ENCODE measurements at places on chromosomes 6 and 20.

- DNase-seq = no peak
Observed at GRCh38 chr6:64685401-64685800, 1021.6 kb downstream of the EYS start.

GRCh38 chr20:4320291-4320690 lies 304.9 kb upstream of the RNF24 start:
- DNase-seq = no peak

GRCh38 chr20:13142143-13142542 lies 78.9 kb upstream of the ISM1 start:
- no peak for DNase-seq

DNA sequence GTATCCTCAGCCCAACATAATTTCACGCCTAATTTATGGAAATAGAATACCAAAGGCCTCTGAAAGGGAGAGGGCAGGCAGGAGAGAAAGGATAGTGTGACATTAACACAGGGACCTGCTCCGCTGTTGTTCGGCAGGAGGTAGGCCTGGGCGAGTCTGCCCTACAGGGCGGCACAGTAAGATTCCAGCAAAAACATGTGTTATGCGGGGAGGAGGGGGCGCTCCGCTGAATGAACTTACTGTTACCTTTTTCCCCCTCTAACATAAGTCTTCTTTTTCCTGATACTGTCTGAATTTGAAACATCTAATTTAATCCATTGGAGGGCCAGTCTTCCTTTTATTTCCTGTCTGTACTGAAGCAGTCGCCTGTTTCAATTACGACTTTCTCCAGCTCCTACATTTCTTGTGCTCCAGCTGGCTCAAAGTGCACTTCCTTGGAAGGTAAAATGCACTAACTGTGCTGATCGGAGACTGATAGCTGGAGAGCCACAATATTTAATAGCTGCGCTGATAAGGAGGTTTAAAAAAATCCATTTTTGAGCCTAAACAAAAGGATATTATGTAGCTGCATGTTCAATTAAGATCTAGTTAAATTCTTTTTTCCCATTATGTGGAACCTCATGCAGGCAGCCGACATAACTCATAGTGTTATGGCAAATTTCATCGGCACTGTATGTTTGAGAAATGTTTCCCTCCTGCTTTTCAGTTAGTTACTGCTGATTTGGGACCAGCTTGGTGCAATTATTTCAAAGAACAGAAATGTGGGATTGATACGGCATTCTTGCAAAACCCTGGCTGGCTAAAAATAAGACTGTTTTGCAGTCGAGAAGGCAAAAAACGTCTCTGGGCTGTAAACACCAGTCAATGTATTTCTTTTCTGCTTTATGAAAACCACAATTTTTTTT lies 193.0 kb downstream of the FOXC1 start:
- DNase-seq = no peak

DNA sequence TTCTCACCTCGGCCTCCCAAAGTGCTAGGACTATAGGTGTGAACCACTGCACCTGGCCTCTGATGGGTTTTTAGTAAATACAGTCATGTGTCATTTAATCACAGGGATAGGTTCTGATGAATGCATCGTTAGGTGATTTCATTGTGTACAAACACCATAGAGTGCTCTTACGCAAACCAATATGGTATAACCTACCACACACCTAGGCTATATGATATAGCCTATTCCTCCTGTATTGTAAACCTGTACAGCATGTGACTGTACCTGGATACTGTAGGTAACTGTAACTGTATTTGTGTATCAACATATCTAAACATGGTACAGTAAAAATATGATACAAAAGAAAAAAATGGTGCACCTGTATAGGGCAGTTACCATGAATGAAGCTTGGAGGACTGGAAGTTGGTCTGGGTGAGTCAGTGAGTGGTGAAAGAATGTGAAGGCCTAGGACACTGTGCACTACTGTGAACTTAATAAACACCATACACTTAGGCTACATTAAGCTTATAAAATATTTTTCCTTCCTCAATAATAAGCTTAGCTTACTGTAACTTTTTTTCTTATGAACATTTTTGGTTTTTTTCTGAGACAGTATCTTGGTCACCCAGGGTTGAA lies 10.0 kb downstream of the BICRAL start:
- DNase-seq = no peak

GRCh38 chr6:5152460-5152859 lies 67.3 kb downstream of the PPP1R3G start:
- no peak for DNase-seq

- no peak for DNase-seq
Observed at GRCh38 chr20:18543216-18543615, 24.0 kb upstream of the SMIM26 start.

GRCh38 chr6:37369321-37370201 lies 15.8 kb downstream of the RNF8 start:
- no peak for DNase-seq

GRCh38 chr6:161244725-161245124 lies 29.1 kb downstream of the AGPAT4 start:
- DNase-seq = no peak

GRCh38 chr20:55472704-55473103 lies 532.6 kb downstream of the CBLN4 start:
- DNase-seq = no peak

GRCh38 chr6:94213226-94213625 lies 793.9 kb upstream of the EPHA7 start:
- no peak for DNase-seq

GRCh38 chr6:134596191-134596590 lies 278.3 kb upstream of the SGK1 start:
- no peak for DNase-seq

DNA sequence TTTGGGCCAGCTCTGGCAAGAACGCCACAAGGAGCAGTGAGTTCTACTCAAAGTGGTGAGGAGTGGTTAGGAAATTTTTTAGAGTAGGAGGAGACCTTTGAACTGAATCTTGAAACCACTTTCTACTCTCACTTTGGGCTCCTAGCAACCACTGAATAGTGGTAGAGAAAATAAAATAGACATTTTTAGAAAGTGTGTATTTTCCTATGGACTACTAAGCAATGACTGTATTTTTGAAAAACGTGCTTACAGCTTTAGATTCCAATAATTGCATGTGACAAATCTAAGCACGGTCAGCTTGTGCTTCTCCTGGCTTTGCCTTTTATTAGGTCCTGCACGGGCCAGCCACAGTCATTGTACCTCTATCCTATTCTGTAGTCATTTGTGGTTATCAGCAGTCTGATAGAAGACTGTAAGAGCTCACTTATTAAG lies 8.7 kb upstream of the IFNGR1 start:
- DNase-seq = no peak

GRCh38 chr6:154471609-154472362 lies 38.7 kb downstream of the CNKSR3 start:
- DNase-seq = no peak

- no peak for DNase-seq
Observed at GRCh38 chr20:18851629-18852028, 38.0 kb downstream of the SCP2D1 start.

GRCh38 chr6:162819284-162819683 lies 91.5 kb downstream of the PACRG start:
- DNase-seq = no peak

GRCh38 chr20:53708129-53708968 lies 114.7 kb upstream of the ZNF217 start:
- peak; percentile 25 for DNase-seq

GRCh38 chr6:30690403-30691207 lies at the start of gene NRM:
NRM (minus strand) TSS chr6:30690984; CDS start chr6:30690974, 10 bp downstream.
- peak; percentile 77 for DNase-seq

DNA sequence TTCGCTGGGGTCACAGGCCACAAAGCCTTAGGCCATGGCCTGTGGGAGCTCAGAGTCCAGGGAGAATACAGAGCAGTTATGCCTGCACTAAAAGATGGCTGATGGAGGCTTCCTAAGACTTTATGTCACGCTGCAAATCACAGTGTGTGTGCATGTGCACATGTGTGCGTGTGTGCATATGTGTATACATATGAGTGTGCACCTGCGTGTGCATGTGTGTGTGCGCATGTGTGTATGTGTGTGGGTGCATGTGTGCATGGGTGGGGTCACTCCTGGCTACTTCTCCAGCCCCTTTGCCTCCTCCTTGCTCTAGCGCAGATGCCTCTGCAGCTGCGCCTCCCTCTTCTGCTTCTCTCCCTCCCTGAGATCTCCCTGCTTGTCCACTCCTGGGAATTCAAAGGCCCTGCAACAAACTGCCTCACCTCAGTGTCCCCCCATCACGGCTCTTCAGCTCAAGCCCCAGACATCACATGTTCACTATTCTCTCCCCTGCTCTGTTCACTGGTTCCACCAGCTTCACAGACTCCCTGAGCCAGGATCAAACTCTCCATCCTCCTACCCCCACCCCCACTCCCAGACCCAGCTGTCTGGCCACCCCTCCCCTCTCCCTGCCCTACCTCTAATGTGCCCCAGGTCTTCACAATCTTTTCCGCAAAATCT lies 84.4 kb upstream of the NNAT start:
- DNase-seq = no peak

- DNase-seq = no peak
Observed at GRCh38 chr6:563863-564262, 93.0 kb downstream of the HUS1B start.

DNA sequence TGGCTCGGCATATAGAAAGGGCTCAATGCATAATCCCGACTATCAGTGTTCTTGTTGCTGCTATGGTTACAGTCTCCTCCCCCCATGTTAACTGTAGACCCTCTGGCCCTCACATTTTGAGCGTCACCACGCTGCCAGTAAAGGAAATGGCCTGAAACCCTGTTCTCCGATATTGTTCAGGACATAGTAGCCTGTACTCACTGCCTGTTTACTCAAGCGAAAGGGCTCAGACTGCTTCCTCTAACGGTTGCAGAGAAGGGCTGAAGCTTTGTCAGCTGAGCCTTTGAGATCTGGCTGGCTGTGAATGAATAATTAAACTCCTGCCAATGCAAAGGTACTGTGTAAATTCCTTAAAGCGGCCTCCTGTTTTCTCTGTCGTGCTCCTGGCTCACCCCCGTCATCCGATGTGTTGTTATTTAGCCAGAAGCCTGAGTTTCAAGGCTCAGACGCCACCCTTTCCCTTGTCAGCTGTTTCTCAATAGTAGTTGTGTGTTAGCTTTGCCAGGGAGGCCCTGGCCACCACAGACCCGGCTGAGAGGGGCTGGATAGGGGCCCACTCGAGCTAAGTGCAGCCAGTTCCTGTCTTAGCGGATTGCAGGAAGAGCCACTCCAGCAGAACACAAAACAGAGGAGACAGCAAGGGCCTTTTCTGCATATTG lies 31.2 kb upstream of the RALGAPA2 start:
- no peak for DNase-seq

DNA sequence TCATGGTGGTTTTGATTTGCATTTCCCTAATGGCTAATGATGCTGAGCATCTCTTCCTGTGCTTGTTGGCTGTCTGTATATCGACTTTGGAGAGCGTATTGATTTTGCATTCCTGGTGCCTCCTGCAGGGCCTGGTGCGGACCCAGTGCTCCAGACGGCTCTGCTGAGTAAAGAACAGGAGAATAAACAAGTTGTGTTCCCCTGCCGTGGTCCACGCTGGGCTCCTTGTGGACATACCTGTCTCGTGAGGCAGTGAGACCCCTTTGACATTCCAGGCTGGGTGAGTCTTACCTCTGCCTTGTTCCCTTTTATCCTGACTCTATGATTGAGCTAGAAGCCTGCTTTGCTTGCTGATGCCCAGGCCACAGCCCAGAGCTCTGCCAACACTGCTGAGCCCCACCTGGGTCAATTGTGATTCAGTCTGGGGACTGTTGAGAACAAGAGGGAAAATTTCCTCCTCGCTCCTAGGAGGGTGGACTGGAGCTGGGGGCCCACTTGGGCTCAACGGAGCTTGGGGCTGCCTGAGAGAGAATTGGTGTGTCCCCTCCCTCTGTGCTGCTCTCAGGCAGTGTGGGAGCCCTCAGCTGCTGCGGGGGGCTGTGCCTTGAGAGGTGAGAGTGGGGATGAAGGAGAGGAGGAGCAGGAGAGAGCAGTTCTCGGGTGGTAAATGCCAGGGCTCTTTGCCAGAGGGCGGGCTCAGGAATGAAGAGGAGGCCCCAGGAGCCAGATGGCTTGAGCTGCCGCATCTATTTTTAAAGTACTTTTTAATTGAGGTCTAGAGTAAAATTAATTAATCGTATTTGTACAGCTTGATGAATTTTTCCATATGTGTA lies 43.7 kb upstream of the PMEPA1 start:
- no peak for DNase-seq

- DNase-seq = no peak
Observed at GRCh38 chr6:52138284-52138683, 47.9 kb upstream of the IL17A start.

DNA sequence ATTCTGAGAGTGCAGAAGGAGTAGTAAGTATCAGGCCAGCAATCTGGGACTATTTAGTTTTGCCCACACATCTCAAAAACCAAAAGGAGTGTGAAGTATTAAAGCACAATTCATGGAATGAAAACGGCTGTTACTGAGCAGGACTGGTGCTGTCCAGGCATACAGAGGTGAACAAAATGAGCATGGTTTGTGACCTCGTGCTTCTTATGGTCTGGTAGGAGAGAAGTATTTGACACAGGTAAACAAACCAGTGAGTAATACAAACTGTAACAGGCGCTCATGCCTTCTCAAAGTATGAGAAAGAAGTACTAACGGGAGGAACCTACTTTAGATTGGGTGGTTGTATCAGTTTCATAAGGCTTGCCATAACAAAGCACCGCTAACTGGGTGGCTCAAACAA lies 17.5 kb upstream of the NRN1 start:
- no peak for DNase-seq

DNA sequence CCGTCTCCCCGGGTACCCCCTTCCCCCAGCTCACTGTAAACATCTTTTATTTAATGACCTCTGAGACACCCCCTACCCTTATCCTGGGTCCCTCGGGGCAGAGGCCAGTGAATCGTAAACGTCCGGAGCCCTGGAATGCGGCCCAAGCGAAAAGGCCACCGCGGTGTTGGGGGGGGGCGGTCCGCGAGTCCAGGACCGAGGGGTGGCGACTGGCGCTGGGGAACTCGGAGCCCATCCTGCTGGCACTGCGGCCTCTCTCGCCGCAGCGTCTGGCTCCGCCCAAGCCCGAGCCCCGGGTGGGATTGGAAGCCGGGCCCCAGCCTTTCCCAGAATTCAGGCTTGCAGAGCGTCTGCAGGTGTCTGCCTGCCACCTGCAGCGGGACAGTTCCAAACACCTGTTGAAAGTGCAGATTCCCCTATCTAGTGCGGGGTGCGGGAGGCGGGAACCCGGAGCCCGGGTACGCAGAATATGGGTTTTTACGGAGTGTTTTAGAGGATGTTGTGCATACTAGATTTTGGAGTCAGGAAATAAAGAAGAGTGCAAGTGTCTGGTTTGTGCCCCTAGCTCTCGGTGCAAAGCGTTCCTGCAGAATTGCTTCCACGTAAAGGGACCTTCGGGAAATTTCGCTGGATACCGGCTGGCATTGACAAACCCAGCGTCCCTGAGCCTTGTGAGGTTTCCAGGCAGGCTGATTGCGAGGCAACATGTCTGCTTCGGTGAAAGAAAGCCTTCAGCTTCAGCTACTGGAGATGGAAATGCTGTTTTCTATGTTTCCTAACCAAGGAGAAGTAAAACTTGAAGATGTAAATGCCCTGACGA lies 800 bp downstream of the RWDD2A start:
- DNase-seq = peak; percentile 16

DNA sequence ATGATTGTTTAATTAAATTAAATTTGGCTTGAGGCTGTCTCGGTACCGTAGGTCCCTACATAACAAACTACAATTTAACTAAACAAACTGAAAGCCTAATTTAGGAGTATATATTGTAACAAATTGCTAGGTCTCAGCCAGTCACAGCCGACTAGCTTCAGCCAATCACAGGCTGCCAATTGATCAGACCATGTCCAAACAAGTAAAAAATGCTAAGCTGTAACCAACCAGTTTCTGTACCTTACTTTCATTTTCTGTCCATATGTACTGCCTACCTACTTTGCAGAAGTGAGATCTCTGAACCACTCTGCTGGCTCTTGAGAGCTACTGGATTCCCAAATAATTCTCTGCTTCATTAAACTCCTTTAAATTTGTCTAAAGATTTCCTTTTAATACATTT lies 648.0 kb upstream of the GJE1 start:
- DNase-seq = no peak
